ENCODE measurements at places on chromosomes 7 and 10. TPM values are rescaled to one million over a fixed set of nuclear protein-coding genes. Genes with fewer than 3 reads are reported as not detected.

GRCh38 chr10:126036515-126036914 is 140.2 kb downstream of the FANK1 start:
- no peak for DNase-seq
- no peak overlapping the region for H3K27ac ChIP-seq
- H3K36me3 ChIP-seq: peaks cover 6% of the 10 kb centered on the region

ABLIM1 gene
- total RNA-seq: 7.9 TPM

DNA sequence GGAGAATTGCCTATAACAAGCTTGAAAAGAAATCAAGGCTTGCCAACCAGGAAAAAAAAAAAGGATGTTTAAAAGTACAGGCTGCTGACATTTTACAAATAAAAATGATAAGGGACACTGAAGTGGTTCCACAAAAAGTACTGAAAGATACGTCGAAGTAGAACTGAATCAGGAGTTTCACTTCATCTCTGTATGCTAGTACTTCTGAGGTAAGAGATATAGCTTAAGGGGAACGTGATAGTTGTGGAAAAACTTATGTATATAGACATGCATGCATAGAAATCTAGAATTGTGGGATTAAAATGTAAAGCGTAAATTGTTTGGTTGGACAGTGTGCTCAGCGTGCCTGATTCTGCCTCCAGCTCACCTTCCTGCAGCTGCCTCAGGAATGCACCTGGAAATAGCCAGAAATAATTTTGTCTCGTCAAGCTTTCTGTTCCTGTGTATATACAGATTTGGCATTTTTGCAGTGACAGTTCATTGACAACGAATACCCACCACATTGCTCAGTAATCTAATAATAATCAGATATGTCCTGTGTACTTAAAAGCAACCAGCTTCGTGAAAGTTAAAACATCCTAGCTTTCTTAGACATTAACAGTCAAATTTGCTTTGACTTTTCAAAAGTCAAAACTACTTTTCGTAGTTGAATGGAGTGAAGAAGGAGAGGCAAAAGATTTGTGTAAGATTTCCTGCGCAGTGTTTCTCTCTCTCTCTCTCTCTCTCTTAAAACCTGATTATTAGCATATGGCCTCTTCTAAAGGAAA is 1.4 kb downstream of the SOSTDC1 start:
- peaks cover 4% of the 10 kb centered on the region for H3K27me3 ChIP-seq
- no peak overlapping the region for H3K4me3 ChIP-seq
- H3K36me3 ChIP-seq: no peaks in the 10 kb centered on the region
- no peaks in the 10 kb centered on the region for H3K4me1 ChIP-seq
- H3K27ac ChIP-seq: no peak overlapping the region
- no peak for DNase-seq

DNA sequence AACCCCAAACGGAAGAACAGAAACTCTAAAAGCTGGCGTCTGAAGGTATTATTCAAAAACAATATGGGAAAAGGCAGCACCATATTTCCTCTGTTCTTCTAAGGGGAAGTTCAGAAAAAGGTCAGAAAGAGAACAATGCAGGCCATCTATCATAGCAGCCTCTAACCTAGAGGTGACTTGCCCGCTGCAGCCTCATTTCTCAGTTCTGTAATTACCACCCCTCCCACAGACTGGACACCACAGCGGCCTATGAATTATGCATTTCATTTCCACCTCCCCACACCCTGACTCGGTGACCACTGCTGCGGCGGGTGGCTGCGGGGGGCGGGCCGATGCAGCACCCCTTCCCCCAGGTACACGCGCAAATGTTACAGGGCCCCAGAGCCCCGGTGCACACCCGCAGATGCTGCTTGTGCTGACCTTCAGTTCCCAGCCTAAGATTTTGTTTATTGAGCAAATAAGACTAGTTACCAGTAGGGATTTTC is 125.5 kb downstream of the CLEC2L start:
- peak; percentile 82 for DNase-seq
- H3K4me3 ChIP-seq: peak overlapping the region; percentile 91

PILRA gene
- 3.7 TPM for total RNA-seq

- no peak for DNase-seq
- no peaks in the 10 kb centered on the region for H3K4me1 ChIP-seq
- H3K36me3 ChIP-seq: no peaks in the 10 kb centered on the region
- peaks cover 8% of the 10 kb centered on the region for H3K27me3 ChIP-seq
- H3K4me3 ChIP-seq: no peak overlapping the region
- H3K27ac ChIP-seq: no peak overlapping the region
Observed at GRCh38 chr7:114708646-114709045, 213.2 kb upstream of the MDFIC start.

DNA sequence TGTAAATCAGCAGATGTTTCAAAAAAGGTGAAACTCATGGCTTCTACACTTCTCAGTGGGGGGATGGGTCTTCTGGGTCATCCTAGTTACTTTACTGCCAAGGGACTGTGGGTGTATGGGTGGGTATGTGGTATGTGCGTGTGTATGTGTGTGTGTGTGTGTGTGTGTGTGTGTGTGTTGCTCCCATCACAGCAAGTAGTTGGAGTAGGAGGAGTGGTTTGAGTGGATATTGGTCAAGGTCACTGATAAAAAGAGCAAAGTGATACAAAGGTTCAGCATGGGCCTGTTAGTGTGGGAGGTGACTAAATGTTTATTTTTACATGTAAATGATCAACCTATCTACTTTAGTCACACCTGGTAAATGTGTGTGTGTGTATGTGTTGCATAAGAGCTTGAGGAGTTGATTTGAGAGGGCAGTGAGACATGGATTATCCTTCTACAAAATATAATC is 11.8 kb upstream of the COBL start:
- no peak overlapping the region for H3K27ac ChIP-seq
- DNase-seq: no peak
- no peak overlapping the region for H3K4me3 ChIP-seq
- no peaks in the 10 kb centered on the region for H3K27me3 ChIP-seq
- H3K36me3 ChIP-seq: no peaks in the 10 kb centered on the region

DNA sequence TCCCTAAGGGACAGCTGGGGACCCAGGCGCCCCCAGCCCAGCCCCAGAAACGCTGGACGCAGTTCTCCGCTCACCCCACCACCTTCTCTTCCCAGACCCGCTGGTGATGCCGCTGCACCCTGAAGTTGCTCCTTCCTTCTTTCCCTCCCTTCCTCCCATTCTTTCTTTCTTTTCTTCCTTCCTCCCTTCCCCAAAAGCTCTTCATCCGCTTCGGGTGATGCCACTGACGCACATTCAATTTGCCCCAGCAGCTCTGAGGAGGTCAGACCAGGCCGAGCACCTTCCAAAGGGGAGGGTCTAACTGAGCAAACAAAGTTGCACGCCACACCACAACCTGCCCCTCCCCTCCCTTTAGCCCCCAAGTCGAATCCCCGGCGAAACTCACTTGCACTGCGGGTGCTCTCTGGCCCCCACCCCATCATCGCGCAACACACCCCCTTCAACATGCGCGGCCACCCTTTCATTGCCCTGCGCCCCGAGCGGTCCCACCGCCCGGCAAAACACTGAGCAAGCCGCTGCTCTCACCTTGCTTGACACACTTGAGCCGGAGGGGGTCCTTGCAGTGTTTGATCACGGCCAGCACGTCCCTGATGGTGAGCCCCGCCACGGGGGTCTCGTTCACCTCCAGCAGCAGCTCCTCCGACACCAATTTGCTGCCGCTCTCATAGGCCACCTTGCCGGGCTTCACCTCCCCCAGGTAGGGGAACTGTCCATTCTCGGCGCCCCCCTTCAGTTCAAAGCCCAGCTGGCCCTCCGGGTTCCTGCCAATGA is 787 bp downstream of the MAGI2 start:
- peaks cover 31% of the 10 kb centered on the region for H3K27me3 ChIP-seq
- H3K4me3 ChIP-seq: peak overlapping the region; percentile 63
- H3K36me3 ChIP-seq: no peaks in the 10 kb centered on the region
- DNase-seq: no peak

ZNF12 gene
- 26.2 TPM for total RNA-seq

- no peak overlapping the region for H3K27ac ChIP-seq
- no peak overlapping the region for H3K4me3 ChIP-seq
- no peak for DNase-seq
- no peaks in the 10 kb centered on the region for H3K27me3 ChIP-seq
- peaks cover 32% of the 10 kb centered on the region for H3K36me3 ChIP-seq
Observed at GRCh38 chr7:67022511-67022910, 25.9 kb downstream of the TYW1 start.

GRCh38 chr10:131785121-131785460 is 115.7 kb upstream of the PPP2R2D start:
- peaks cover 10% of the 10 kb centered on the region for H3K27me3 ChIP-seq
- no peaks in the 10 kb centered on the region for H3K36me3 ChIP-seq
- H3K4me1 ChIP-seq: no peaks in the 10 kb centered on the region
- no peak for DNase-seq

DNA sequence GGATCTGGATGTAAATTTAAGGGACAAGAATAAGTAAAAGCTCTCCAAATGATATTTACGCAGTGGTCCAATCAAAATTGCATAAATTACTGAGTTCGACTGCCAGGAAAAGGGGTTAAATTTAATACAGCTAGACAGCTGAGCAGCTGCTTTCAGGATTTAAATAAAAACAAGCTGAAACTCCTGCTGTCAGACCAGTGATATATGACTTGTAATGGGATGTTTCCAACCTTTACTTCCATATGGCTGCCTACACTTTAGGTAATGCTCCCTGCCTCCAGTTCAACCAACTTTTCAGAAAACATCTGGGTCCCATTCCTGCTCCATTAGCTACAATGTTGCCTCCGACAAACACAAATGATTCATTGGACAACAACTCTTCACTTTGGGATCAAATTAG is 326.3 kb upstream of the DGKB start:
- H3K4me1 ChIP-seq: no peaks in the 10 kb centered on the region
- H3K4me3 ChIP-seq: no peak overlapping the region
- no peak for DNase-seq
- no peak overlapping the region for H3K27ac ChIP-seq
- peaks cover 24% of the 10 kb centered on the region for H3K36me3 ChIP-seq

OR2A1 gene
- not detected for total RNA-seq

- no peaks in the 10 kb centered on the region for H3K27me3 ChIP-seq
- peaks cover 5% of the 10 kb centered on the region for H3K36me3 ChIP-seq
- H3K27ac ChIP-seq: peak overlapping the region; percentile 25
- DNase-seq: no peak
Observed at GRCh38 chr7:139811066-139811465, 18.0 kb upstream of the TBXAS1 start.

DNA sequence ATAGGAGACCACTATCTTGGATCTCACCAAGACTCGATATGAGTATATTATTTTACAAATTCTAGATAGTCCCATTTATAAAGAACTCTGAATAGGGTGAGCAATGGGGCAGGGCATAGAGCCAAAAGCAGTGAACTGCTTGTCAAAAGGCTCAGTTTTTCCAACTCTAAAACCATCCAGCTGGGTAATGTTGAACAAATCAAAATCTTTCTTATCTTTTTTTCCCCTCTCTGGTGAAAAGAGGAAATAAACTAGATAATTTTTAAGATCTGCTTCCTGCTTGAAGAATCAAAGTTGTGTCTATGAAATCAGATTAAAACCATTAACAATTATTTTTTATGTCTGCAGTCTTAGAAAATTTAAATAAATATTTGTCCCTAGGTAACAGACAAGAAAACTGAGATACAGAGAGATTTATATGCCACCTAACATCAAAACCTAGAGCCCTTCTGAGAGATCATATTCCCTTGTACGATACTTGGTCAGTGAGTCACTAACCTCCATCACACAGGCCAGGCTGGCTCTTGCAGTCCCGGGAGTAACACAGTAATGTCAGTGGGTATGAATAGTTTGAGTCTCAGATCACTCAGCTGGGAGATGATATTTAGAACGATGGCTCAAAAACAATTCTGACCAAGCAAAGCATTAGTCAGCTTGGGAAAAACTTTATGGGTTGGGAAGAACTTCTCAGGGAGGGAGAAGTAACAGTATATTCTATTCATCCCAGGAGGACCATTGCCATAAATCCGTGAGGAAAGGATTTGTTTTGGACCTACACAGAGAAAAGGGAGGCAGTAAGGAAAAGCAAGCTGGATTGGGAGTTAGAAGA is 178.8 kb downstream of the REEP3 start:
- H3K4me3 ChIP-seq: no peak overlapping the region
- H3K27ac ChIP-seq: no peak overlapping the region
- H3K27me3 ChIP-seq: peaks cover 9% of the 10 kb centered on the region
- no peak for DNase-seq

DNA sequence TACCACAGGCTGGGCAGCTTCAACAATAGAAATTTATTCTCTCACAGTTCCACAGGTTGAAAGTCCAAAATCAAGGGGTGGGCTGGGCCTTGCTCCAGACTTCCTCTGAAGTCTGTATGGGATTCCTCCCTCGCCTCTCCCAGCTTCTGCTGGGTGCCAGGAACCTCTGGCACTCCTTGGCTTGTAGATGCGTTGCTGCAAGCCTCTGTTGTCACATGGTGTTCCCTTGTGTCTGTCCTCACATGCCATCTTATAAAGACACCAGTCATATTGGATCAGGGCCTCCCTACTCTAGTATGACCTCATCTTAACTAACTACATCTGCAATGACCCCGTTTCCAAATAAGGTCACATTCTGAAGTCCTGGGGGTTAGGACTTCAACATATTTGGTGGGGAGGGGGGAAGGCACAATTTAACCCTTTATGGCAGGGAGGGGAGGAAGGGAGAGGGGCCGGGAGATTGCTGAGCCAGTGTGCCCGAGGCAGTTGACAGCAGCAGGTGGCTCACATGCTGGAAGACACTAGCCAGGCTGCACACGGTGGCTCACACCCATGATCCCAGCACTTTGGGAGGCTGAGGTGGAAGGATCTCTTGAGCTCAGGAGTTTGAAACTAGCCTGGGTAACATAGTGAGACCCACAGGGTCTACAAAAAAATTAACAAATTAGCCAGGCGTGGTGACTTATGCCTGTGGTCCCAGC is 18.8 kb downstream of the ZNF282 start:
- H3K27me3 ChIP-seq: no peaks in the 10 kb centered on the region
- no peak overlapping the region for H3K4me3 ChIP-seq
- no peak for DNase-seq

PDE1C gene
- total RNA-seq: 0.12 TPM

AUTS2 gene
- total RNA-seq: 43.0 TPM

DNA sequence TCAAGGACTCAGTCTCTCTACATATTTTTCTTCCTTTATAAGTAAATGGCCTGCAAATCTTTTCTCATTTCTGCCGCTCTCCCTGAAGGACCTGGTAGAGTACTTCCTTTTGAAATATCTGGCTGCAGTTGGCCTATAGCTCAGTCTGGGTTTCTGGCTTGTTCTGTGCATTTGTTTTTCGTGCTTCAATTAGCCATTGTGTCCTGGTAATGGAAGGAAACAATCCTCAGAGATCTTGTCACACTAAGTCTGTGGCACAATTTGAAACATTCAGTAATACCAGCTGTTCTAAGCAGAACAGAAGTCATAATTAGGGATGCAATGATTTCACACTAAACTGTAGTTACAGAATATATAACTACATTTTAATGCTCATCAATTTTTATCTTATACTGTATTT is 545.0 kb downstream of the NRG3 start:
- H3K4me3 ChIP-seq: no peak overlapping the region
- H3K27me3 ChIP-seq: no peaks in the 10 kb centered on the region
- no peak for DNase-seq
- no peaks in the 10 kb centered on the region for H3K4me1 ChIP-seq
- H3K36me3 ChIP-seq: no peaks in the 10 kb centered on the region
